T-helper 17 cell (primary cell): ENCODE measurements at places on chromosomes 12 and 14. TPM values are rescaled to one million over a fixed set of nuclear protein-coding genes. Genes with fewer than 3 reads are reported as not detected.

Gene STYK1
- total RNA-seq: not detected

Gene OR11H12
- not detected for total RNA-seq

- no peak overlapping the region for H3K4me3 ChIP-seq
- peaks cover 31% of the 10 kb centered on the region for H3K27me3 ChIP-seq
- no peaks in the 10 kb centered on the region for H3K4me1 ChIP-seq
- H3K36me3 ChIP-seq: no peaks in the 10 kb centered on the region
- DNase-seq: no peak
These were observed 93.1 kb downstream of the GAS2L3 start for GRCh38 chr12:100666588-100666987.

GRCh38 chr12:75672200-75672599, 160.8 kb upstream of the KRR1 start:
- peaks cover 3% of the 10 kb centered on the region for H3K4me1 ChIP-seq
- no peak overlapping the region for H3K27ac ChIP-seq
- H3K4me3 ChIP-seq: no peak overlapping the region
- no peaks in the 10 kb centered on the region for H3K36me3 ChIP-seq
- DNase-seq: no peak

- DNase-seq: no peak
- no peak overlapping the region for H3K4me3 ChIP-seq
- no peaks in the 10 kb centered on the region for H3K4me1 ChIP-seq
- H3K36me3 ChIP-seq: no peaks in the 10 kb centered on the region
These were observed 39.1 kb downstream of the CCDC60 start for GRCh38 chr12:119373666-119374065.

GRCh38 chr14:83826838-83827237, 1703.1 kb upstream of the FLRT2 start:
- no peak for DNase-seq
- H3K27ac ChIP-seq: no peak overlapping the region
- H3K36me3 ChIP-seq: no peaks in the 10 kb centered on the region

Gene GPD1
- 1.0 TPM for total RNA-seq

DNA sequence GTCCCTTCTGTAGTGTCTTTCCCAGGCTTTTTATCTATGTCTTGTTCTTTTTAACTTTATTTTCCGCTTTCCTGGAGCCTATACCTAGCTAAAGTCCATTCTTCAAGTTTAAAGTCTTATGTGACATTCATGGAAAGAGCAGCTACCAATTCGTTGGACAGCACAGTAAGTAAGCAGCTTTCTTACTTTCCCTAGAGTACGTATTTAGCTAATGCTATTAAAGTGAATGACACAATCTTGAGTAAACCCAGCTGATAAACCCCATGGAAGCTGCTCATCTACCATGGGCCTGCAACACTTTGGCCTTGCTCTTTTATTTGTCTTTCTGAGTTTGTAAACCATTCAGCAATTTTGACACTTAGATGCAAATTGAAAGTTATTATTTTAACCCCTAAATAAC, 30.0 kb downstream of the ALX1 start:
- no peak overlapping the region for H3K4me3 ChIP-seq
- H3K27ac ChIP-seq: no peak overlapping the region
- no peaks in the 10 kb centered on the region for H3K4me1 ChIP-seq

GRCh38 chr12:113432986-113433385, 10.8 kb downstream of the SDSL start:
- peaks cover 3% of the 10 kb centered on the region for H3K4me1 ChIP-seq
- no peak for DNase-seq
- peaks cover 2% of the 10 kb centered on the region for H3K36me3 ChIP-seq
- no peak overlapping the region for H3K27ac ChIP-seq

DNA sequence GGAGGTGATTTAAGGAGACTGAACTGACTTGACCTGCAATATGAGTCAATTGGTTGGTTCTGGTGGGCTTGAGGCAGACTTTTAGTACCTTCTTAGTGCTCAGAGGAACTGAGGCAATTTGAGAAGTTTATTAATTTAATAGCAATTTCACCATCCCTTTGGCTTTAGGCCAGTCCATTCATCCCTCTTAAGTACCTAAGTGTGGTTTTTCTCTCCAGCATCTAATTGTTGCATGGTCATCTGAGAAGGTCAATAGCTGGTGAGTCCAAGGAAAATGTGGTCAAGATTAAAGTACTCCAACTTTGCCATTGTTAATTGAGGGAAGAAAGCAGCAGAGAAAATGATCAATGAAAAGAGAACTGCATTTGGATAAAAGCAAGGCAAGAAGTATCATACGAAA, 115.4 kb upstream of the DYRK2 start:
- no peak overlapping the region for H3K4me3 ChIP-seq
- no peak overlapping the region for H3K27ac ChIP-seq
- no peaks in the 10 kb centered on the region for H3K36me3 ChIP-seq
- peaks cover 11% of the 10 kb centered on the region for H3K4me1 ChIP-seq
- no peaks in the 10 kb centered on the region for H3K27me3 ChIP-seq

Gene DACT1
- total RNA-seq: 0.91 TPM

Gene SLC2A14
- total RNA-seq: 0.17 TPM

DNA sequence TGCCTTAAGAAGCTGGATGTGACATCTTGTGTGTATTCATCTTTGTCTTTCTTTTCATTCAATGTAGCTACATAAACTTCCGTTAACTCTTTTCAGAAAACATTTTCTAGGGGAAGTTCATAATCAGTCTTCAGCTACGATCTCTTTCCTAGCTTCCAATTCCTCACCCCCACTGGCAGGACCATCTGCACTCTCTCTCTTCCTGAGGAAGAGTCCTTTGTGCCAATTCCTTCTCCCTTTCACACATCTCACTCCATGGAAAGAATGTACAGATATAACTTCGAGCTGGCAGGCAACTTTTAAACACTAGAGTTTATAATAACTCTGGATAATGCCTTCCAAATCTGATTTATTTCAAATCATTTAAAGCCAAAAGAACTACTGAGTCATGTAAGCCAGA, 495.7 kb downstream of the GALC start:
- no peak overlapping the region for H3K4me3 ChIP-seq
- H3K36me3 ChIP-seq: no peaks in the 10 kb centered on the region
- H3K27ac ChIP-seq: no peak overlapping the region
- H3K27me3 ChIP-seq: no peaks in the 10 kb centered on the region
- DNase-seq: no peak

Gene DPY19L2
- total RNA-seq: 2.0 TPM

DNA sequence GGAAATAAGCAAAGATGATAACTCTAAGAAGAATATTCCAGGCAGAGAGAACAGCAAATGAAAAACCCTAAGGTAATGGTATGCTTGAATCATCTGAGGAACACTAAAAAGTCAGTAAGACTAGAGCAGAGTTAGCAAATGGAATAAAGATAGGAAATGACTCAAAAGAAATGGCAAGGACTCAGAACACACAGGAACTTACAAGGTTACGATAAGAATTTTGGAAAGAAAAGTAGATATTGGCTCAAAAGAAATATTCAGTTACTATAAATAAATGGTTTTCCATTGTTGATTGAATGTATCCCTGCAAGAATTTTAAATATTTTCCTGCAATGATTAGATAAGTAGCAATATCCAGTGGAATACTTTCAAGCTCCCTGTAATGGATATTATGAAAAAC, 705.8 kb downstream of the C12orf50 start:
- no peak for DNase-seq
- H3K27ac ChIP-seq: no peak overlapping the region
- H3K4me3 ChIP-seq: no peak overlapping the region
- H3K36me3 ChIP-seq: no peaks in the 10 kb centered on the region
- no peaks in the 10 kb centered on the region for H3K27me3 ChIP-seq

Gene CHGA
- not detected for total RNA-seq

Gene TBX5
- total RNA-seq: not detected

Gene TCHP
- total RNA-seq: 17.6 TPM

DNA sequence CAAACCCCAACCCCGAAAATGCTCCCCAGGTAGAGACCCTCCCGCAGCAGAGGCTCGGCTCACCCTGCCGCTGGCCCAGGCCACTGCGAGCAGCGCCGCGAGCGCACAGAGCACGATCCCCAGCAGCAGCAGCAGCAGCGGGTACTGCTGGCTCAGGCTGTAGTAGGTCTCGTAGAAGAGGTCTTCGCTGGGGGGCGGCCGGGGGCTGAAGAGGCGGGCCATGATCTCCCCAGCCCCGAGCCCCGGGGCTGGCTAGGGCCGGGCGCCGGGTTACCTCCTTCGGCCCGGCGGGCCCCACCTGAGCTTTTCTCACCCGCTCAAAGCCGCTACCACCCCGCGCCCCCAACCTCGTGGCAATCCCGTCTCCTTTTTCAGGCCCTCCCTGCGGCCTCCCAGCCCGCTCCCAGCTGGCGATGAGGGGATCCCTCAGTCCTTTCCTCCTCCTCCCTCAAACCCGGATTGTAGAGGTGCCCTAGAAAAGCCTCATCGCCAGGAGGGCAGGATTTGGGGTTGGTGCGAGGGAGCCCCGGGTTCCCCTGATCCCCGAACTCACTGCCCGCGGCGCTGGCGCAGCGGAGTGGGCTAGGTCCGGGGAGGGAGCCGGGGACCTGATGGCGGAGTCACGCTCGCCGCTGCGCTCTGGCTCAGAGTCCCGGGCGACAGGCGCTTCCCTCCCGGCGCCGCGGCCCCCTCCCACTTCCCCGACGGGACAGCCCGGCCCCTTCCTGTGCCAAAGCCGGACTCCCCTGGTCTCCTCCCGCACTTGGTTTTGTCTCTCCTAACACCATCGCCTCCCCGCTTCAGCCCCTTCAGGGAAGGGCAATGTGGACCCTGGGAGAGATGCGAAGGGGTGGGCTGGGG, at the start of gene ADCY4:
Gene ADCY4, minus strand, starts transcription at position 641 of the 861 bp plus-strand sequence. Its CDS starts 419 bp downstream, at position 222.
- DNase-seq: no peak
- H3K27me3 ChIP-seq: peaks cover 26% of the 10 kb centered on the region
- H3K4me3 ChIP-seq: peak within 1 kb of the TSS; percentile 67
- H3K36me3 ChIP-seq: peaks cover 5% of the 10 kb centered on the region

DNA sequence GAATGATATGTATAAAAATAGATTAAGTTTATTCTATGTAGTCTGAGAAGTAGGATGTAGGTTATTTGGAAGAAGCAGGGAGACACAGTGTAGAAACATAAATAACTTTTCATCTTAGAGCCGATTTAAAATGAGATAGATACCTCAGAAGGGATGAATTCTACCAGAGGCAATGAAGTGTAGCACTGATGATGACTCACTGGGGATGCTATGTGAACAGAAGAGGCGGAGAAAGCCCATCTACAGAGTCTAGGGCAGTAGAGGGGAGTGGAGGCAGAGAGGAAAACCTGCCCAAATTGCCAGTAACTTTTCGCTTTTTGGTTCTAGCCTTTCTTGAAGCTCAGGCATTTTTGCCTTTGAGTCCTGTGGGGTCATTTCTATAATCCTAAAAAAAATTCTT, 451.8 kb downstream of the ATP23 start:
- no peaks in the 10 kb centered on the region for H3K36me3 ChIP-seq
- H3K4me1 ChIP-seq: no peaks in the 10 kb centered on the region
- no peak overlapping the region for H3K4me3 ChIP-seq
- no peak overlapping the region for H3K27ac ChIP-seq
- peaks cover 6% of the 10 kb centered on the region for H3K27me3 ChIP-seq
- DNase-seq: no peak

GRCh38 chr12:62331306-62331705, 71.1 kb downstream of the USP15 start:
- H3K27me3 ChIP-seq: no peaks in the 10 kb centered on the region
- DNase-seq: no peak
- peaks cover 14% of the 10 kb centered on the region for H3K36me3 ChIP-seq
- H3K4me1 ChIP-seq: peaks cover 11% of the 10 kb centered on the region

DNA sequence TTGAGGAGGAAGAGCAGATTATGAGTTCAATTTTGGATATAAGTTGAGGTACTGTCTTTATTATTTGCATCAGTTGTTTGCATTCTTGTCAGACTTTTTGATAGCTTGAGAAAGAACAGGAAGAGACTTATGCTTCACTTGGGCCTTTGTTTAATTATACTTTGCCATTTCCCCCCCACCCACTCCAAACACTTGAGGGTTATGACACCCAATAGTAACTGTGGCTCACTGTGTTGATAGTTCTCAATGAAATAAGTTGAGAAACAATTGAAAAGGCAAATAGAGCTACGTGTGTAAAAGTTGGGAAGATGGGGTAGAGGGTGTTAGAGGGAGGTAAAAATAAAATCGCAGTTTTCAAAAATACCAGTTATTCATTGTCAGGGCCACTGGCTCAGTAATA, 17.7 kb downstream of the NAA30 start:
- H3K27me3 ChIP-seq: no peaks in the 10 kb centered on the region
- peaks cover 23% of the 10 kb centered on the region for H3K4me1 ChIP-seq
- no peak overlapping the region for H3K4me3 ChIP-seq
- no peak overlapping the region for H3K27ac ChIP-seq
- H3K36me3 ChIP-seq: peaks cover 5% of the 10 kb centered on the region

Gene PPFIA2
- total RNA-seq: not detected
